ENCODE measurements at places on chromosomes 16 and 17.

- DNase-seq = no peak
Observed at GRCh38 chr17:9363440-9364350, 211.9 kb downstream of the STX8 start.

GRCh38 chr16:2447920-2448583 is 11.9 kb upstream of the TEDC2 start:
- DNase-seq = no peak

DNA sequence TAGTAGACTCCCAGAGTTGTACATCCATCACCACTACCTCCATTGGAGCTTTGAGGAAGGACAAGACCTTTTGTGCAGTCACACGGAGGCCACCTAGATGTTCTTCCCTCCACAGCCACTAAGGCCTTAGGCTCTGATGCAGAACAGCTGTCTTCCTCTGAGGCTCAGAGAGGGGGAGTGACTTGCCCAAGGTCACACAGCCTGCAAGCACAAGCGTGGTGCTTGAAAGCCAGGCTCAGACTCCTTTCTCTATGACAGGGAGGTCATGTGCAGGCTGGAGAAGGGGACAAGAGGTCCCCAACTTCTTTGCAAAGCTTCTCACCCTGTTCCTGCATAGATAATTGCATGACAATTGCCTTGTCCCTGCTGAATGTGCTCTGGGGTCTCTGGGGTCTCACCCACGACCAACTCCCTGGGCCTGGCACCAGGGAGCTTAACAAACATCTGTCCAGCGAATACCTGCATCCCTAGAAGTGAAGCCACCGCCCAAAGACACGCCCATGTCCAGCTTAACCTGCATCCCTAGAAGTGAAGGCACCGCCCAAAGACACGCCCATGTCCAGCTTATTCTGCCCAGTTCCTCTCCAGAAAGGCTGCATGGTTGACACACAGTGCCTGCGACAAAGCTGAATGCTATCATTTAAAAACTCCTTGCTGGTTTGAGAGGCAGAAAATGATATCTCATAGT is 12.7 kb downstream of the SCGB1C2 start:
- DNase-seq = no peak

DNA sequence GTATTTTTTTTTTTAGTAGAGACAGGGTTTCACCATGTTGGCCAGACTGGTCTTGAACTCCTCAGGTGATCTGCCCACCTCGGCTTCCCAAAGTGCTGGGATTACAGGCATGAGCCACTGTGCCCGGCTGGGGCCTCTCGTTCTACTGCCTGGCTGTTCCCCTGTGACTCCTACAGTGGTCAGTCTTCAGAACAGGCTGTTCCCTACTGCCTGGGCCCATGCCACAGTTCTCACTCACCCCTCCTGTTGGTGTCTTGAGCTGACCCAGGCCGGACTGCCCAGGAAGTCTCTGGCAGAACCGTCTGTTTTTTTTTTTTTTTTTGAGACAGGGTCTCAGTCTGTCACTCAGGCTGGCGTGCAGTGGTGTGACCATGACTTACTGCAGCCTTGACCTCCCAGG is 3.3 kb downstream of the CDK3 start:
- no peak for DNase-seq

GRCh38 chr17:58191241-58191896 is 1.2 kb upstream of the EPX start:
- DNase-seq = no peak

DNA sequence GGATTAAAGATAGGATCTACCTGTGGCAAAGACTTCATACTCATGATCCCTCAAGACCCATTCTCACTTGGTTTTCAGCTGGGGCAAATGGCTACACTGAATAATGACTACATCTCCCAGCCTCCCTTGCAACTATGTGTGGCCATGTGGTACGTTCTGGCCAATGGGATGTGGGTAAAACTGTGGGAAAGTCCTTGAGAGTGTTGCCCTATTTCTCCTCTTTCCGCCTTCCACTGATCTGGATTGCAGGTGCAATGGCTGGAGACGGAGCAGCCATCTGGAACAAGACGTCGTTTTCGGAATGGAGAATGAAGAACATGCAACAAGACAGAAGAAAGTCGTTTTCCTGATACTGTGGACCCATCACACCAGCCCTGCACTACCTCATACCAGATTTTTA is 48.5 kb downstream of the HAPSTR1 start:
- peak; percentile 13 for DNase-seq

DNA sequence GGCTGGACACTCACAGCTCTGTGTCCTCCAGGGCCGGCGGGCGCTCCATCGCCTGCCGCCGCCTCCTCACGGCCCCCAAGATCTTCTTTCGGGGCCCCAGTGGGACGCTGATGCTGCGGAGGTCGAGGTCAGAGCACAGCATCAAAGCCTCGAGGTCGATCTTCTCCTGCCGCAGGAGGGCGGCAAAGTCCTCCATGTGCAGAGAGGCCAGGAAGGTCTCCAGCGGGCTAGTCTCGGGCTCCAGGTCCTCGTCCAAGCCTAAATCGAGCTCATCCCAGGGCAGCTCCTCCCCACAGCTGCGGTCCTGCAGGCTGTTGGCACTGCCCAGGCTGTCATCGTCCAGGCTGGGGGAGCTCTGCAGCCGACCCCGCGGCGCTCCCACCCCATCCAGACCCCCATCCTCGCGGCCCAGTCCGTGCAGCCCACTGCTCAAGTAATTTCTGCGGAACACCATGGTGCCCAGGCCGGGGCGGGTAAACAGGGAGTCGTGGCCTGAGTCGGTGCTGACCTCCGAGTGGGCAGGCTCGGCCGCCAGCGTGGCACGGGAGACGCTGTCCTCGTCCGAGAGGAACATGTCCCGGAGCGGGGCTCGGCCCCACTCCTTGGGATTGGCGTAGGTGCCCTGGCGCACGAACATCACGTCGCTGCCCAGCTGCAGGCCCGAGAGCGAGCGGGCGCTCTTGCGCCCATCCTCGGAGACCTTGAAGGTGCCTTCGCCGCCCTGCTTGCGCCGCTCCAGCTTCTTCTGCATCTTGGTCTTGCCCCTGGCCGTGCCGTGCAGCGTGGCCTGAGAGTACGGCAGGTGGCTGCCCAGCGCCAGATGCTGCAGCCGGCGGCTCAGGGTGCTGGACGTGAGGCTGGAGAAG is 3.4 kb downstream of the USH1G start:
- no peak for DNase-seq

DNA sequence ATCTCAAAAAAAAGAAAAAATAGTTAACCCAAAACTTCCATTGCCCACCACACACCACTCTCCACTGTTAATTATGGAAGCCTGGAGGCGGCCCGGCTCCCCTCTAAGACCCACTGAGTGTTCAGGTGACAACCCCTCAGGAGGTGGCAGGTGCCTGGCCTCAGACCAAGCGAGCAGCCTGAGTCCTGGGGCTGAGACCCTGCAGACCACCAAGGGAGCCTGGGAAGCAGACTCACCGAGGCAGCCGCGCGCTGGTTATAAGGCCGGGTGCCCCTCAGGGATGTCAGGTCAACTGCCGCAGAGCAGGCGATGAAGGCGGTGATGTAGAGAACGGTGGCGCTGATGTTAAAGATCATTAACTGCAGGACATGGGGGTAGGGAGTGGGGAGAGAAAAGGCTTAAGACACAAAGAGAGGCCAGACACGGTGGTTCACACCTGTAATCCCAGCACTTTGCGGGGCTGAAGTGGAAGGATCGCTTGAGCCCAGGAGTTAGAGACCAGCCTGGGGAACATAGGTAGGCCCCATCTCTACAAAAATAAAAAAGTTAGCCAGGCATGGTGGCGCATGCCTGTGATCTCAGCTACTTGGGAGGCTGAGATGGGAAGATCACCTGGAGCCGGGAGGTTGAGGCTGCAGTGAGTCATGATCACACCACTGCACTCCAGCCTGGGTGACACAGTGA is 13.3 kb downstream of the ARL2BP start:
- no peak for DNase-seq

- DNase-seq = no peak
Observed at GRCh38 chr17:30398328-30399041, 19.8 kb downstream of the CPD start.

DNA sequence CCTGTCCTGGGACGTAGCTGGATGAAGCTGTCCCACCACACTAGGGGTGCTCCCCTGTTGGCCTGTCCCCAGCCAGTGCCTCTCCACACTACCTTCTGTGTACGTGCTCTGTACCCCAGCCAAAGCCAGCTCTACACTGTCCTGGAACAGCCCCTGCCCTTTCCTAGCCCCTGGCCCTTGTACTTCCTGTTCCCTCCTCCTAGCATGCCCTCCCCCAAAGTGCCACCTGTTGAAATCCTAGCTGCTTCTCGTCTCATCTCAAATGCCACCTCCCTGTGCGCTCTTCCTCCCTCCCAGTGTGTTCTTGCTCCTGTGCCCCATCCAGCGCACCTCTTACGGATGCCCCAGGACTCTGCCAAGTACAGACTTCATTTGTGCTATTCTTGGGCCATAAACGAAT is 33.5 kb downstream of the IRX3 start:
- DNase-seq = no peak

DNA sequence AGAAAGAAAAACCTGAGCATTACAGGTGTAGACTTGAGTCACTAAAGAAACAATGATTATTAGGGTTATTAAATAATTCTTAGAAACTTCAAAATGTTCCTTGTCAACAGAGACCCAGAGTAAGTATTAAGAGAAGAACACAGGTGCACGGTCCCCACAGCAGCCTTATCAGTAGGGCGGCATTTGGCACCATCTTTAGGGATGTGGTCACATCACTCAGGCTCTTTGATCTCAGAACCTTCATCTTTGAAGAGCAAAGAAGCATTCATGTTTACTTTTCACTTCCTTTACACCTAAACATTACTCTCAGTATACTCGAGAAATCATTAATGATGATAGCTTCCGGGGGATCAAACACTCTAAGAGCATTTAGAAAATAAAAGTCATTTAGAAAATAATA is 928.7 kb downstream of the KCNJ2 start:
- DNase-seq = no peak

GRCh38 chr16:50114357-50115129 is 38.6 kb upstream of the TENT4B start:
- no peak for DNase-seq

GRCh38 chr17:67655478-67656148 is 62.1 kb upstream of the NOL11 start:
- no peak for DNase-seq

GRCh38 chr17:5793157-5793556 is 208.8 kb upstream of the NLRP1 start:
- DNase-seq = no peak

DNA sequence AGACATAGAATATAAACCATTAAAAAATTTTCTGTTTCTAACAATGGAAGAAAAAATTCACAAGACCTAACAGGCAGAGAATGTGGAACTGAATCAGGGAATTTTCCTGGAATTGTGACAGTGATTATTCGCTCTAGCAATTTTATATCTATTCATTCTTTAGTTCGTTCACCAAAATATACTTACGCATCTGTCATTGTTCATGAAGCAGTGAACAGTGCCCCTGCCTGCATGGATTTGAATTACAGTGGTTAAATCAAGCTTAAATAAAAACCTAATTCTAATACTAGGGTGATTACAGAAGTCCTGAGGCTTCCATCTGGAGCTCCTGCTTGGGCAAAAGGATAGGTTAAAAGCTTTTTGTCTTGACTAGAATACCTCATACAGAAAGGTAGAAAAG is 48.6 kb downstream of the ABCA8 start:
- DNase-seq = no peak

GRCh38 chr17:80118601-80119270 is 17.4 kb downstream of the GAA start:
- DNase-seq = no peak

DNA sequence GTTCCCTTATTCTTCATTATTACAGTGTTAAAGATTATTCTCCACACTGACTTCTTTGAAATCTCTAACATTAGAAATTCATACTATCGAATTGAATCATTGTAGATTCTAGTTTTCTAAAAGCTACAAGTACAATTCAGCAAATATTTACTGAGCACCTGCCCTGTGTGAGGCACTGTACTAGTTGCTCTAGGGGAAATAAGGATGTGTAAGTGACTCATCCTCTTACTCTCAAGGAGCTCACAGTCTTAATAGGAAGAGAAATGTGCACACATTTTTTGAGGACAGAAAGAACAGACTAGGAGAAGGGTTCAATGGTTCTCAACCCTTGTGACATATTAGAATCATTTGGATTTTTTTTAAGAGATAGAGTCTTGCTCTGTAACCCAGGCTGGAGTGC is 7.7 kb upstream of the SLFN12L start:
- DNase-seq = no peak

GRCh38 chr16:87492291-87492630 is 563 bp downstream of the ZCCHC14 start:
- DNase-seq = no peak

DNA sequence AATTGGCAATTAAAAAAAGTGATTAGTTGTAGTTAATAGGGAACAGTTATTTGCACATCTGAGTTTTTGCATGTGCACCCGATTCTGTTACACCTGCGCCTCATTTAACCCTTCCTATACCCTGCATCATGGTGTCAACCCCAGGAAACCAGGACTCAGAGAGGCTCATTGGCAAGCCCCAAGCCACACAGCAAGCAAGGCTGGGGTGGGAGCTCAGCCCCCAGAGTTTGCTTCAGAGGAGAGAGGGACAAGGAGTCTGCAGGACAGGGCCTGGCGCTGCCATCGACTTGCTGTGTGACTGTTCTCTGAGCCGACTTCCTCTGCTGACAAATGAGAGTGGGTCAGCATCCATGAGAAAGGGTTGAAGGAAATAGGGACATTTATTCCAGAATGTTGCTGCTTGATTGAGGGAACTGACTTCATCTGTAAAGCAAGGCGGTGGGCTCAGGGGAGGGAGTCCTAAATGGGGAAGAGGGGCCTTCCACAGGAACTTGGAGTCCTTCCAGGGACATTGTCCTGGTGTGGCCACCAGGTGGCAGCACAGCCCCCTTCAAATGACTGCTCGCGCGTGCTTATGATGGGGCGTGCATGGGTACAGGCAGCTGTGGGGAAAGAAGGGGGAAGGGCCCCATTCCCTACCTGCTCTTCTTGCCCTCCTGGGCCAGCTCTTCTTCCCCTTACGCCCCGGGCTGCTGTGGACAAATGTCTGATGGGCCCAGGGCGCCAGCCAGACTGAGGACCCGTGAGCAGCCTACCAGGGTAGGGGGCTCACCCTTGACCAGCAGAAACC is 51.6 kb downstream of the NT5M start:
- DNase-seq = peak; percentile 38

DNA sequence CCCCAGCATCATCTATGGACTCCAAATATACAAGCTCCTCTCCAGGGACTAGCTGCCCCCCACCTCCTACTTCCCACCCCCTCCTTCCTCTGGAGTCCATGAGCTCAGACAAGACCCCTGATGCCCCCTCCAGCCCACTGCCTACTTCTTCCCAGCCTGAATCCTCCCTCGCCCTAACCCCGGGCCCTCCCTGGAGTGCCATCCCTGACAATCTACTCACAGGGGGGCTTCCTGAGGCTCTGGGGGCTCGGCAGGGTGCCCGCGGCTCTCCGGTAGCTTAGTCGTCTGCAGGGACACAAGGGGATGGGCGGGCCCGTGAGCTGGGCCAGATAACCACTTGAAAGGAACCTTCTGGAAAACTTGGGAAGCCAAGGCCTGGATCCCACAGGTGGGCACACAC is 15.1 kb downstream of the MPP3 start:
- DNase-seq = no peak

DNA sequence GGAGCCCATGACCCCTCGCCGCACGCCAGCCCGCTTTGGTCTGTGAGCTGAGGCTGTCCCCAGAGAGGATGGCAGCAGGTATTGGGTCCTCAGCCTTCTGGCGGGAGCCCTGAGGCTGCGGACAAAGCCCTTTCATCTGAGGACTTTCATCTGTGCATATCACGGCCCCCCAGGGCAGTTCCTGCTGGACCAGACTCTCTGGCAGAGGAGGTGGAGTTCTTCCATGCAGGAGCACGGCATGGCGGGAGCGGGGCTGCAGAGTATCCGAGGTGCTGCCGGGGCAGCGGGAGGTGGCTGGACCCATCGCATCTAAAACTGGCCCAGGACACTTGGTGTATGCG is 18.8 kb downstream of the DHX38 start:
- DNase-seq = no peak

- DNase-seq = no peak
Observed at GRCh38 chr17:75725504-75725903, 4.2 kb downstream of the ITGB4 start.
